ENCODE measurements at places on chromosomes 12 and 14.

- no peak for DNase-seq
Observed at GRCh38 chr12:66944365-66944764, 265.5 kb upstream of the GRIP1 start.

GRCh38 chr14:55094292-55095157 lies 34.5 kb upstream of the LGALS3 start:
- no peak for DNase-seq

DNA sequence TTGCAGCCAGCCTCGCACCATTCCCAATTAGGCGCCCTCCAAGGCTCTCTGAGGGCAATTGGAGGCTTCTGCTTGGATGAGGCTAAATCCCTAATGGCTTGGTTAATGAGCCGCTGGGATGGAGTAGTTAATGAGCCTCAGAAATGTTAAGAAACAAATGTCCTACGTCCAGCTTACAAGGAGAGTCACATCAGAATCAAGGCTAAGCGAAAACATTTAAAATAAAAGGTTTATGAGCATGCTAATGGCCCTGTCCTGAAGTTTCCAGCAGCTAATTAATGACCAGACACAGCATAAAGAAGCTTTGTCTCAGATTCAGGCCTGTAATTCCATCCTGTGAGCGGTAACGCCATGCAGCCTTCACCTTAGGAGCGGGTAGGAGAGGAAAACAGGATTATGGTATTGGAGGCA lies 200.7 kb upstream of the BCL2L14 start:
- no peak for DNase-seq

- DNase-seq = no peak
Observed at GRCh38 chr12:97335115-97335514, 127.5 kb upstream of the RMST start.

DNA sequence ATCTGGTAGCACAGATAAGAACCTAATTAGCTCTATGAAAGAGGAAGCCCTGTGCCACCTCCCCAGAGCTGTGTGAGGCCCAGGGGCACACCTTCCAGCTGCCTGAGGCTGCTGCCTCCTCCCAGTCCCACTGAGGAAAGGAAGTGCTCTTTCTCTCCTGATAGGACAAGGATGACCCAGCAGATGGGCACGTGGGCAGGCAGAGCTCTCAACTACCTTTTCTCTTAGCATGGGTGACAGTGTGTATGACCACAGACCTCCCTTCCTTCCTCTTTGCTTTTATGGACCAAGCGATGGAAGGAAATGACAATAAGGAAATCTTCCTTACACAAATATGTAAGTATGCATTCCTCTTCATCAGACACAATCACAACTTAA lies 127.6 kb upstream of the AMIGO2 start:
- peak; percentile 90 for DNase-seq

- DNase-seq = no peak
Observed at GRCh38 chr12:115771065-115771464, 506.4 kb downstream of the MED13L start.

GRCh38 chr14:87397499-87397898 lies 595.5 kb downstream of the GALC start:
- no peak for DNase-seq

GRCh38 chr14:75858362-75858761 lies 123.4 kb downstream of the TGFB3 start:
- no peak for DNase-seq

- DNase-seq = no peak
Observed at GRCh38 chr12:14260011-14260993, 105.2 kb upstream of the ATF7IP start.

GRCh38 chr14:99431986-99432385 lies 48.7 kb downstream of the SETD3 start:
- DNase-seq = no peak

GRCh38 chr12:42356344-42356743 lies 30.4 kb downstream of the PPHLN1 start:
- no peak for DNase-seq

DNA sequence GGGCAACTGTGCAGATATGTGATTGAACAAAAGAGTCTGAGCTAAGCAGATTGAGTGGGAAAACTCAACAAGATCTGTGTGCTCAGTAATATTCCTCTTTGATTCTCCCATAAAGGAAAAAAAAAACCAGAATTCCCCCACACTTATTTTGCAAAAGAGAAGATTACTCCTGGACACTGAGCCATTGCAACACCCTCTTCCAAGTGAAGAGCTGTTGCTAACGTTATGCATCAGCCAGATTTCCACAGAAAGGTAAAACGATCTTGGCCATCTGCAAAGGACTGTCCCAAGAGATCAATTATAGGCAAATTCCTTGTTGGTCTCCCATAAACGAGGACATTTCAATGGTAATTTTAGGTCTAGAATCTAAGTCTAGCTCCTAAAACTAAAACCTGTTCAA lies 587.7 kb downstream of the C12orf50 start:
- DNase-seq = no peak

- DNase-seq = no peak
Observed at GRCh38 chr12:5437182-5437583, 5.3 kb downstream of the NTF3 start.

- DNase-seq = no peak
Observed at GRCh38 chr12:25887367-25887766, 71.1 kb upstream of the RASSF8 start.

DNA sequence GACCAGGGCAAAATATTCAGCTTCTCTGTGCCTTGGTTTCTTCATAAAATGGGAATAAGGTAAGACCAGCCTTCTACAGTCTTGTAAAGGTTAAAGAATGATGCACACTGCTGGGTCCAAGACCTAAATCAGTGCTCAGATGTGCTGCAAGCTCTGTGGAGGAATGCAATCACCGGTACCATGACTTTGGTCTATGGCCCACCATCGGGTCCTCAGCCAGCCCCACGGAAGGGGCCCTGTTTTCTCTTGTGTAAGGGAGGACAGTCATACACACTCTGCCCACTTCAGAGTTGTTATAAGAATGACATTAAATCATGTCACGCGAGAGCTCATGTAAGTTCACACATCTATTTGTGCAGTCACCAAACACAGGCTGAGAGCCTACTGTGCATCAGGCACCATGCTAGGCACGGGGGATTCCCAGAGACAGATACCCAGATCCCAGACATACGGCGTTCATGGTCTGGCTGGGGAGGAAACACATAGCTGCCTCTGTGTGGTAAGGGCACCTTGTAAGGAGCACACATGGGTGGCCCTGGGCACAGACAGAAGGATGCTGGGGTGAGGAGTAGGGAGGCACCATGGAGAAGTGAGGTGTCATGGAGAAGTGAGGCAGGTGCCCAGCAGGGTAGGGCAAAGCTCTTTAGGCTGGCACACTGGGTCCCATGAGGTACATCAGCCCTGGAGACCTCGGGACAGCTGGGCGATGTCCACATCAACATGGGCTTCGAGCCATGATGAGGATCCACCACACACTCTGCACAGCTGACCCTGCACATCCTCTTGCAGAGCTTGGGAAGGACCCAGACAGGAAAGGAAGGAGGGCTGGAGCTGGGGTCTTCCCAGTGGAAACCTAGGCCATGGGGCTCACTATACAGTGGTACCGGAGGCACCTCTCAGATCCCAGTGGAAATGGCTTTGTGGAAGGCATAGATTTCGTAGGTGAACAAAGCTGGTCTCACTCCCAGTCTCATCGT lies 190.4 kb upstream of the DIO3 start:
- DNase-seq = no peak

- DNase-seq = no peak
Observed at GRCh38 chr12:63949902-63950301, 105.4 kb downstream of the SRGAP1 start.

- no peak for DNase-seq
Observed at GRCh38 chr14:105880616-105881015, 354.2 kb downstream of the TMEM121 start.

DNA sequence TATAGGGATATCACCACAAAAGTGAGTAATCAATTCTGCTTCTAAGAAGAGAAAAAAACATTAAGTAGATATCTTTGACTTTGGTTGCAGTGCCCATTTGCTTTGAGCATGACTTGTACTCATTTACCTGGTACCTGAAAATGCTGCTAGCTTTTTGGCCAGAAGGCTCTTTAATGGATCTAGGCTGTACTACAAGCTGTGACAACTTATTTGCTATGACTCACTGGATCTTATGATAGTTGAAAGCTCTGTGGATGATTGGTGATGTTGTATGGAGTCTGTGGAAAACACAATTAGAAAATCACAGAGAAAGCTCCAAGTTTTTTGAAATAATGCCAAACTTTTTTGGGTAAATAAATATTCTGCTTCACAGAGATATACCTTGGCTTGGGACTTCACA lies 960.9 kb upstream of the FBXO33 start:
- no peak for DNase-seq

GRCh38 chr14:54568821-54569595 lies 2.1 kb downstream of the SAMD4A start:
- no peak for DNase-seq

DNA sequence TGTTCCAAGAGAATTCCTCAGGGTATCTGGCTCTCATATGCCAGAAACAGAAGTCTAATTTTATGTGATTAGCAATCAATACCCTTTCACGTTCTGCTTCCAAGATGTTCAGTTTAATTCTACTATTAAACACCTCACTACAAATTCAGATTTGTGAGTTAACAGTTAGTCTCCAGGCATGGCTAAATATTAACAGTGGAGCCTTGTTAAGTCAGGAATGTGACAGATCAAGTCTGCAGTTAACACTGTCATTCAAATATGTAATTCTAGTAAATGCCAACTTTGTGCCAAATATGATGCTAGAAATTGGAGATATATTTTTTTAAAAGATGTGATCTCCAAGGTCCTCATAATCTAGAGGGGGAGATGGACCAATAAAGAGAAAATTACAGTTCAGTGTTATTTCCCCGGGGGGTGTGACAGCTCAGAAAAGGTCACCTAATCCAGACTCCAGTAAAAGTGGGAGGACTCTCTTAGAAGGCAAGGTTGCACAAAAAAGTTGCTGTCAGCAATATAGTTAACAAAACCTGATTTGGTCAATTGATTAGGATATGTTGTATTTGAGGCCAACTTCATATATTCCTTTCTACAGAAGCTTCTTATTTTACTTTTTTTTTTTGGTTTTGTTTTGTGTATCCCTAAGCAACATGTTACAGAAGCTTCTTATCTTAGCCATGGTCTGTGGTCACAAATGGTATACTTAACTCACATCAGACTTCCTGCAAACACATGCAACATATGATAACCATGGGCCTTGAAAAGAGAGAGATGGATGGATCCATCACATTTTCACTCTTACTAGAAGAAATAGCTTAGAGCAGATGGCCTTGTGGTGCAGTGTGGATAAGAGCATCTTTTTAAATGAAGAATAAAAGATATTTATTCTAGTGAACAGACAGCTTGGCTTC lies 18.4 kb upstream of the RNU6-7 start:
- no peak for DNase-seq

DNA sequence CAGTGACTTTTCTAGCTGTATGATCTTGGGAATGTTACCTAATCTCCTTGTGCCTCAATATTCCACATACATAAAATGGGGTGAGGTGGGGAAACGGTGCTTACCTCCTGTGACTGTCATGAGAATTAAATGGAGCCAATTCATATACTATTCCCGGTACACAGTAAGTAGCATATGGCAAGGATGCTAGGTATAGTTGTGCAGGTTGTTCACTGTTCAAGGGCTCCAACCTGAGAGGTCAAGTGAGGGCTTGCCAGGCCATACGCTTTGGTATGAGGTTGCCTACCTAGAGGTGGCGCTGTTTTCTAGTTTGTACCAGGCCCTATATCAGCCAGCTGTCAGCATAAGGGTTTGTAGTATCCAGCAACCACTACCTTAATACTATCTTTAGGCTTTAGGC lies 3.6 kb upstream of the BATF start:
- peak; percentile 52 for DNase-seq

- no peak for DNase-seq
Observed at GRCh38 chr14:77599889-77600288, 16.5 kb downstream of the SPTLC2 start.

DNA sequence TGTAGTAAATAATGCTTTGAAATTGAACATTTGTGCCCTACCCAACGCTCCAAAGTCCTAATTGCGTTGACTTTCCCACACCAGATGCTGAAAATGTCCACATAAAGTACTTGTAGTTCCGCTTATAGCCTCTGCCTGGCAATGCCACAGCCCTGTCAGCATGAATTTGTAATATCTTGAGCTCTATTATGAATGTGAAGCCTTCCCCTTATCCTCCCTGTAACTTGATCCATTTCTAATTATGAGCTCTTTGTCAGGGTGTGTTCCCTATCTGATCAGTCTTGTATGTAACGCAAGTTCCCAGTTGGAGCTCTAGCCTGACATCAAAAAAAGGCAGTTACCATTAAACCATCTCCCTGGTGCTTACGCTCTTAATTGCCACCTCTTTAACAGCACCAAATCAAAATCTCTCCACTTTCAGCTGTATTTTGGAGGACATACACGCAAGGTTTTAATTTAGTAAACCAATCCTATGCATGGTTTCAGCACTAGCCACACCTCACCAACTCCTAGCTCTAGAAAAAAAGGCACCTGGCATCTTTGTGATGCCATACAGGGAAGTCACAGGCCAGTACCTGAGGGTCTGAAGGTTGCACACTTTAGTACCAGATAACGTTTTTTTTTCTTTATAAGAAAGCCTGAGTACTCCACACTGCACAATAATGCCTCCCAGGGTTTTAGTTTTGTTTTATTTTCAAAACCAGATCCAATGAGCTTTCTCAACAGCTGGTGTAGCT lies 69.3 kb downstream of the EEA1 start:
- no peak for DNase-seq

- no peak for DNase-seq
Observed at GRCh38 chr12:87511371-87511770, 517.8 kb downstream of the C12orf50 start.

GRCh38 chr14:106562451-106562850 lies 1036.1 kb downstream of the TMEM121 start:
- no peak for DNase-seq

- no peak for DNase-seq
Observed at GRCh38 chr14:101250948-101251811, 310.1 kb upstream of the DIO3 start.

DNA sequence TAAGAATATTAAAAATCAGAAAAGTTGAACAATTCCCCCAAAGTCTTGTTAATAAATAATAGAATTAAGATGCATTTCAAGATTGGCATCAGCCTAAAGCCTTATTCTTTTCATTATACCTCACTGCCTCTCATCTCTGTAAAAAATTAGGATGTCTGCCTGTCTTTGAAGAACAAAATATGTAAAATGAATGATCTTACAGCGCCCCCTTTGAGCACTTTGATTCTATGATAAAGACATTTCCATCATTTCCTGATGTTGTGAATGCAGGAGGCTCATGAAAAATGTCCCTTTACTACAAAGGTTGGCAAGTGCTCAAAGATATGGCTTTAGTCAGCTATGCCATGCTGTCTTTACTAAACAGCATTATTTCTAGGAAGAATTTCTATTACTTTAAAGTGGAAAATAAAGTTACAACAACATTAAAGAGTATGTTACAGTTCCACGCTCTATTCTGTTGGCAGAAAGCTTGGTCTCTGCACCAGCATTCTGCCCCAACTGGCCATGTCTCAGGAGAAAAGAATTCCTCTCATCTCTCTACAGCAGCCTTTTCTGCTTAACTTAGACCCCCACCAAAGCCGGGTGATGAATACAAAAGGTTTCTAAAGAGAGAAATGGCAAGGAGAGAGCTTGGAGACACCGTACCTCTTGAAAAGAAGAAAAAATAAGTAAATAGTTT lies 95.1 kb downstream of the LLPH start:
- peak; percentile 34 for DNase-seq

GRCh38 chr14:66651536-66652220 lies 143.7 kb downstream of the GPHN start:
- no peak for DNase-seq
